ENCODE measurements at places on chromosomes 2 and 18. TPM values are rescaled to one million over a fixed set of nuclear protein-coding genes. Genes with fewer than 3 reads are reported as not detected.

The MYOM1 gene
- total RNA-seq, result 19.9 TPM

The WBP1 gene
- total RNA-seq, result 68.6 TPM

The DHX57 gene
- total RNA-seq, result 19.8 TPM

The MTIF2 gene
- total RNA-seq, result 18.2 TPM

The TMEM150A gene
- 15.8 TPM for total RNA-seq

The GALNT13 gene
- 0.49 TPM for total RNA-seq

The KLF7 gene
- total RNA-seq, result 79.1 TPM

The SKA1 gene
- 0.36 TPM for total RNA-seq

The CNGA3 gene
- total RNA-seq, result not detected

The SPATA3 gene
- total RNA-seq, result not detected

The CCDC74A gene
- 12.8 TPM for total RNA-seq

The FAHD2A gene
- total RNA-seq, result 31.8 TPM

The CDCA7 gene
- 1.0 TPM for total RNA-seq

The CHST10 gene
- total RNA-seq, result 12.5 TPM

The SERPINB10 gene
- not detected for total RNA-seq

The HES6 gene
- total RNA-seq, result 6.1 TPM

The CPLX4 gene
- total RNA-seq, result not detected

The RNF152 gene
- total RNA-seq, result 13.3 TPM

The FTCDNL1 gene
- 2.3 TPM for total RNA-seq

The AQP4 gene
- 0.27 TPM for total RNA-seq

The LYG2 gene
- not detected for total RNA-seq

The REG3G gene
- not detected for total RNA-seq

The MSTN gene
- 0.85 TPM for total RNA-seq

The CCDC93 gene
- 44.2 TPM for total RNA-seq

The DPY30 gene
- total RNA-seq, result 45.4 TPM

The SLC9A2 gene
- not detected for total RNA-seq

The CFAP53 gene
- total RNA-seq, result 0.98 TPM

The MOGAT1 gene
- 0.45 TPM for total RNA-seq

The OTOF gene
- 0.13 TPM for total RNA-seq

The ATG9A gene
- total RNA-seq, result 39.9 TPM

The DIPK1C gene
- 1.4 TPM for total RNA-seq

The CENPA gene
- total RNA-seq, result 0.31 TPM

The PRSS56 gene
- total RNA-seq, result not detected

The HOXD9 gene
- 4.9 TPM for total RNA-seq

The LYPD6 gene
- 10.0 TPM for total RNA-seq

The ONECUT2 gene
- not detected for total RNA-seq

The TPO gene
- total RNA-seq, result 4.5 TPM

The TRIM43 gene
- total RNA-seq, result not detected

The BOLL gene
- total RNA-seq, result not detected

The NAGK gene
- 125 TPM for total RNA-seq

The SERPINB12 gene
- total RNA-seq, result not detected

The MTCL1 gene
- total RNA-seq, result 14.6 TPM

The RAB6D gene
- total RNA-seq, result not detected
